SW480 (cell line): ENCODE measurements at places on chromosomes 11 and 22.
A peak's percentile ranks its signal among the peaks of the same experiment; 100 is the strongest.

DNA sequence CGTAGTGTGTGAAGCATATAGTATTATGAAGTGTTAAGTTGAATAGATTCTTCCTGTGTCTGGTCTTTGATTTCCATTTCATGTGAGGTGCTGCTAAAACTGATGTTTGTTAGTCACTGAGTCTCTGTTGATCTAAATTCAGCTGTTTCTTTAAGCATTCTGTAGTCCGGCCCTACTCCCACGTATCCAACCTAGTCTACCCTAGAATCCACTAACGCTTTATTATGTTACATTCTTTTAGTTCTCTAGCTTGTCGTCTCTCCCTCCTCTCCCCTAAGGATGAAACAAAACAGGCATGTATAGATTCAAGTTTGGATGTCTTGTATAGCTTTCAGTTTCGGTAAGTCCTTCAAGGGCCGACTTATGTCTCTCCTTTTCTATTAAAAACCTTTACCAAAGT lies 4.1 kb downstream of the WEE1 start:
- no peak for DNase-seq

DNA sequence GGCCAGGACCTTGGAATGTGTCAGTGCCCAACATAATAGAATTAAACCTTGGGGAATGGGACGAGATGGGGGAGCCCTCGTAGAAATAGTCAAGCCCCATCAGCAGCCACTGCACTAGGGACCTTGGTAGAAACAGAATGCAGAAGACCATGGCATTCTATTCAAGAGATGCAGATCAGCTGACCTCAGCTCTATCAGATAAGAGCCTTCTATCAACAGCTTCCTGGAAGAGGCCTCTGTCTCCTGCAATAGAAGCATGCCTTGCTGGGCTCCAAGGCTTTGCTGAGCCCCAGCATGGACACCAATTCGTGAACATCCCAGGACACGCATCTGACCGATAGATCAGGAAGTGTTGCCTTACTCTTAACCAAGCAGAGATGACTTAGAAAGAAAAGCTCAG lies 27.5 kb upstream of the FLI1 start:
- no peak for DNase-seq

GRCh38 chr11:70139785-70140410 lies 61.8 kb downstream of the ANO1 start:
- DNase-seq: no peak

DNA sequence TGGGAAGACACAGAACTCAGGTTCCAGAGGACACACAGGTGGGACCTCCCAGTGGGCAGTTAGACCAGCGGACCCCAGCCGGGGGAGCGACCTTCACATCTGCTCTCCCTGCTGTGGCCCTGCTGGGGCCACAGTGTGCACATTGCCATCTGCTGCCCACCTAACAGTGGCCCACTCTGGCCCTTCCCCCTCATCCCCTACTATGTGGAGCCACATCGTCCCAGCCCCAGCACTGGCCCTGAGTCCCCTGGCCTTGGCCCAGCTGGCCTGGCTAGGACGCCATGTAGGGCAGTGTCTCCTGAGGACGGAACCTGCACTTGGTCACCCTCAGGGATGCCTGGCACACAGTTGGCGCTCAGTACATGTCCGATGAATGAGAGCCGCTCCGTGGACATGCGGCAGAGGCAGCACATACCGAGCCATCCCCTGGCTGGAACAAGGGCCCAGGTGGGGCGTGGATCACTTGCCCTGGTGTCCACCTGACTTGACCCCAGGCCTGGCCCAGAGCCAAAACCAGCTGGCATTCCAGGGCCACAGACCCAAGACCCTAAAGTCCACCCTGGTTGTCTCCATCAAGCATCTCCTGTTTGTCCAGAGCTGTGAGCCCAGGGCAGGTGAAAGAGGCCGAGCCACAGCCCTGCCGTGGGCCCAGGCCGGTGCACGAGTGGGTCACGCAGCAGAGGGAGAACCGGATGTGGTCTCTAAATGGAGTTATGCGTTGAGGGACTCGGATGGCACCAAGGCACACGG lies 93.1 kb upstream of the FGF3 start:
- DNase-seq: no peak

DNA sequence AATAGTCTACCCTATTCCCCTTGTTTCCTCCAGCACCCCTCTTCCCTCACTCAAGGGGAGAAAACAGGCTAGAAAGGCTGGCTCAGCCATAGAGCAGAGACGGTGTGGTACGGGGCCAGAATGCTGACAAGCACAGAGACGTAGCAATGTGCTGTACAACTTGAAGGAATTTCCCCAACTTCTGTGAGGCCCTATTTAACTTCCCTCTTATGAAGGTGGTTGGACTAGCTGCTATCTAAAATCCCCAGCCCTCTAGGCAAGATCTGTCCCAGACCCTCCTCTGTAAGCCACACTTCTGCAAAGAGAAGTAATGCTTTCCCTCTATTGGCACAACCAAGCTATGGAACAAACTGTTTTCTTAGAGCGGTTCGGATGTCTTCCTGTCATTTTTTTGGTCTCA lies 37.8 kb downstream of the PLEKHA7 start:
- no peak for DNase-seq

- DNase-seq: no peak
Observed at GRCh38 chr22:40397396-40397795, 27.0 kb downstream of the SGSM3 start.

DNA sequence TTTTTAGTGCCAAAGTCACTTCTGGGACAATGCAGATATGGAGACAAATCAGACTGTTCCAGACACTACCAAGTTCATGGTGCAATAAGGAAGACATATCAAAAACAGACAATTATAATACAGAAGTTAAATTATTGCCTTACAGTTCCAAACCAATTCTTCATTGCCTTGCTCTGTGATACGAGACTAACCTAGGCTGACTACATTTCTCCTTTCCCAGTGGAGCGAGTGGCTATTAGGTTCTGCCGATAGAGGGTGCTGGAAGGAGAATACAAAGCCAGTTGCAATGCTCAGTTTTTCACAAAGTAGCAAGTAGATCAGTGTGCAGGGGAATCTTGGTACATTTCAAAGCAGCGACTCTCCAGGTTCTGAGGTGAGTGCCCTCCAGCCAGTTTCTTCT lies 67.8 kb downstream of the FAM168A start:
- no peak for DNase-seq

- peak; percentile 77 for DNase-seq
Observed at GRCh38 chr11:75565221-75565814, 3.3 kb downstream of the SERPINH1 start.

DNA sequence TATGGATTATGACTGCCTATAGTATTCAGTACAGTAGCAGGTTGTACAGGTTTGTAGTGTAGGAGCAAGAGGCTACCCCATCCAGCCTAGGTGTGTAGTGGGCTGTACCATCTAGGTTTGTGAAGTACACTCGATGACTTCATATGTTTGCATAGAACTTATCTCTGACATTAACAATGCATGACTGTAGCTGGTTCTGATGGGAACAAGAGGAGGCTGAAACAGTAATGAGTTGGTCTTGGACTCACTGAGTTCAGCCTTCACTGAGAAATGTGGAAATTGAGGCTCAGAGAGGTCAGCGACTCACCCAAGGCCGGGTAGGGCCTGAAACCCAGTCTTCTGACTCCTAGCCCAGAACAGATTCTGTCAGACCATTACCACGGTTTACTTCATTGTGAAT lies 13.0 kb downstream of the MYO7A start:
- DNase-seq: no peak

- DNase-seq: no peak
Observed at GRCh38 chr11:2883640-2883978, 2.0 kb downstream of the CDKN1C start.

DNA sequence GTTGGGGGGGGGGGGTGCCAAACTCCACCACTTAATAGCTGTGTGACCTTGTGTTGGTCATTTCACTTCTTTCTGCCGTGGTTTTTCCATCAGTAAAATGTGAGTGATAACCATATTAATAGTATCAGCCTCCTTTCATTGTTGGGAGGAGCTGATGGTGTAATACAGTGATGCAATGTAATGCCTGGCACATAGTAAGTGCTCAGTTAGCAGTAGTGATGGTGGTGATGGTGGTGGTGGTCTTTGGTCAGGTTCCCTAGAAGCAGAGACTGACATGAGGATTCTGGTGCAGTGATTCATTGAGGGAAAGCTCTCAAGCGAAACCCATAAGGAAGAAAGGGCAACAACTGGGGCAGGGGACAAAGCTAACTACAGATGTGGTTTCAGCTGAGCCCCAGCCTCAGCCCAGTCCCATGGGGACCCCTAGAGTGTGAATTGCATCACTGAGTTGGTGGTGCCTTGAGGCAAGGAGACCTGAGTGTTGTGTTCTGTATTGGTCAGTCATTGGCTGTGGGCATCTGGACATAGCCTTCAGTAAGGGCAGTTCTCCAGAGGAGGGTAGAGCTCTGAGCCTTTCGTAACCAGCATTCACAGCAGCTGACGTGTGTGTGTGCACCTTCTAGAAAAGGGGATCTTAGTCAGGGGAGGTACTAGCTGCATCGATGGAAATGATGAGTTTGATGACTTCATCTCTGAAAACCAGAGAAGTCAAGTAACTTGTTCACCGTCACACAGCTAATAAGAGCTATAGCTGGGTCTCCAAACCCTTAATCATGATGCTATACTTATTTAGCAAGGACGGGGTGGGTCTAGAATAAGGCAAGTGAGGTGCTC lies 93.6 kb upstream of the CRYBB3 start:
- no peak for DNase-seq

DNA sequence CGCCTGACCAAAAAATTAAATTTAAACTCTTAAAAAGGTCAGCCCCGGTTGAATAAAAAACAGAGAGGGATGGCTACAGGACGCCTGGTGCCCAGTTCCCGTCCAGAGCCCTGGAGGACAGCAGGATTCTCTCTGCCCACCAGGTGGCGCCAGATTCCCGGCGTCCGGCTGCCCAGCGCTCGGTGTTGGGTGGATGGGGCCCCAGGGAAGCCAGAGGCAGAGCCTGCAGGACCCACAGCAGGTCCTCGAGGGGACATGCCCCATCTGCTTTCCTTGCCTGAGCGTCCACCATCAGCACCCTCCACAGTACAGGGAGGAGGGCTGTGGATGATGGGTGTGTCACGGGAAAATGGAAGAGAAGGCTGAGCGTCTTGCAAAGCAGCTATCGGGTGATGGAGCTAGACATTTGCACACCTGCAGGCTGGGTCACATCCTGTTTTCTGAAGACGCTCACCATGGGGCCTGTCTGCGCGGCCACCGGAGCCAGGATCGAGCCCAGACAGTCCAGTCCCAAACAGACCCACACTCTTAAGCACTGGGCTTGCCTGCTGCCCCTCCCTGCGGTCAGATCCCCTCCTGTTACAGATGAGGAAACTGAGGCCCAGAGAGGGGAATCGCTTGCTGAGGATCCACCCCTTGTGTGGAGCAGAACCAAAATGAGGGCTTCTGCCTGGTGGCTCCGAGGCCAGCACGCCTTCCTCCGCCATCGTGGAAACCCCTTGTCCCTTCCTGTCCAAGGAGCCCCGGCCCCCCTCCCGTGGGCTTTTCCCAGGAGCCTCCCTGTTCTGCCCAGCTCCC lies 18.5 kb upstream of the CBX7 start:
- DNase-seq: peak; percentile 60

DNA sequence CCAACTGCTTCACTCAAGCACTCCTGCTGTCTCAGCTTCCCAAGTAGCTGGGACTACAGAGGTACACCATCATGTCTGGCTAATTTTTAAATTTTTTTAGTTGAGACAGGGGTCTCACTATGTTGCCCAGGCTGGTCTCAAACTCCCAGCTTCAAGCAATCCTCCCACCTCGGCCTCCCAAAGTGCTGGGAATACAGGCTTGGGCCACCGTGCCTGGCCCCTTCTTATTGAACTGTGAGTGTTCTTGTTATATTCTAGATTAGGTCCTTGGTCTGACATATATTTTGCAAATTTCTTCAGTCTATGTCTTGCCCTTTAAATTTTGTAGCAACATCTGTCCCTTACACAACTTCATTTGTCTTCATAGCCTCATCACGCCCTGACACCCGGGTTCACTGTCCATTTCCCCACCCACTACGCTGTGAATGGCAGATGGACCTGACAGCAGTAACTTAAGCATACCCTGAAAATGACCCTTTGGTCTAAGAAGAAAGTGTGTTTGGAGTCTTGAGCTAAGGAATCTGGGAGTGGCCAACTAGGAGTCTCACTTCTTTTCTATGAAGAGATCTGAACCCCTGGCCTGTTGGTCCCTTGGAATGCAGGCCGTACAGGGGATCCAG lies 4.2 kb upstream of the FAM118A start:
- peak; percentile 39 for DNase-seq

DNA sequence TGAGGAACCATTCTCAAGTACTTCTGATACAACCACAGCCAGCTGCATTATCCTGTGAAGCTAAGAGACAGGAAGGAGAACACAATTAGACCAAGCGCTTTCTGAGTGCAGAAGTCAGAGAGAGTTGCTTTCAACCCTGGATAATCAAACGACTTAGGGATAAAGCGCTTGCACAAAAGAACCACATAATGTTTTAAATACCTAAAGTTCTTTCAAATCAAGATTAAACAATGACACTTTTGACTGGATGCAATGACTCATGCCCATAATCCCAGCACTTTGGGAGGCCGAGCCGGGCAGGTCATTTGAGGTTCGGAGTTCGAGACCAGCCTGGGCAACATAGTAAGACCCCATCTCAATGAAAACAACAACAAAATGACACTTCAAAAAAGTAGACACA lies 145.1 kb downstream of the SWAP70 start:
- DNase-seq: peak; percentile 26

GRCh38 chr11:33344611-33345010 lies 87.4 kb downstream of the HIPK3 start:
- DNase-seq: peak; percentile 11

DNA sequence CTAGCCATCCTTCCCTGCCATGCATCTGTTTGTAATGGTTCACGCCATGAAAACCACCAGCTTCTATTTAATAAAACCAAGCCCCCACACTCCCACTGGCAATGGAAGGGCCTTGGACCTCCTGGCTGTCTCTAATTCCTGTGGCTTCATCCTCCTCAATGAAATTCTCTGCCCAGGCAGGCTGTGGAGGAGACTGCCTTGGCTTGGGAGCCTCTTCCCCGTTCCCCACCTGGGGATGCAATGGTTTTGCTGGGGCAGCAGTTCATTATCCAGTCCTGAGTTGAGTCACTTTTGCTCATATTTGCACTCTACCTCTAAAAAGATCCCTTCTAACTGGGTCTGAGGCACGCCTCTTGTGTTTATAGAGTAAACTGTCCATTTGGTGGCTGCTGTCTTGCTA lies 515.8 kb downstream of the NTM start:
- no peak for DNase-seq

DNA sequence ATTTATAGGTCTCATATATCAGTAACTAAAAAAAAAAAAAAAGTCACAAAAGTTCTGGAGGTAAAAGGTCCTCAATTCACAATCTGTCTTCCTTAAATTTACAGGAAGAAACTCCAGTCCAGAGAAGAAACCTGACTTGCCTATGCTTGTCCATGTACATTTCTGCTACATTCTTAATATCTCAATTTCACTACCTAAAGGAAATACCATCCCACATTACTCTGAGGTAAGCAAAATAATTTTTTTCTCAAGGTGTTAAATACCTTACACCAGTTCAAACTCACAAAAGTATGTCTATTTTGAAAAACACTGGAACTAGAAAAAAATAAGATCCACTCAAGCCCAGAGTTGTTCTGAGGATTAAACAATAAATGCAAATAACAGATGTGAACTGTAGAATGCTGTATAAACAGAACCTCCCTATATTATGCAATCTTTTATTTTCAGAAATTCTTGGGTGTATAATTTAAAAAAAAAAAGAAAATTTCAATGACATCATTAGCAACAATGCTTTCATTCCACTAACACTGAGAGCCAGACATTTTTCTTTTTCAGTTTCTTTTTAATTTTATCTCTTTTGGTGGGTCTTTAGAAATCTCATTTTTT lies 49.9 kb upstream of the GDPD4 start:
- DNase-seq: no peak
